ENCODE measurements at places on chromosomes 7 and 10.

- DNase-seq, result no peak
Observed at GRCh38 chr7:8592167-8592566, 158.8 kb downstream of the NXPH1 start.

- no peak for DNase-seq
Observed at GRCh38 chr10:63054889-63055611, 78.1 kb upstream of the NRBF2 start.

GRCh38 chr10:9302140-9302746 is 1247.8 kb downstream of the GATA3 start:
- DNase-seq, result peak; percentile 3

- DNase-seq, result peak; percentile 79
Observed at GRCh38 chr10:113957013-113957412, 86.7 kb upstream of the ADRB1 start.

- DNase-seq, result no peak
Observed at GRCh38 chr10:56912043-56912442, 551.0 kb upstream of the ZWINT start.

- no peak for DNase-seq
Observed at GRCh38 chr7:45390731-45391130, 183.4 kb upstream of the ADCY1 start.

All from AG04449 (cell line).